ENCODE measurements at places on chromosomes 5 and 9.

- no peak for DNase-seq
Measured at GRCh38 chr9:32503008-32503407, 23.0 kb downstream of the RIGI start.

GRCh38 chr5:68999181-68999580 is 94.6 kb upstream of the SLC30A5 start:
- DNase-seq = no peak

GRCh38 chr5:36877667-36878391 is 1.3 kb downstream of the NIPBL start:
- no peak for DNase-seq

DNA sequence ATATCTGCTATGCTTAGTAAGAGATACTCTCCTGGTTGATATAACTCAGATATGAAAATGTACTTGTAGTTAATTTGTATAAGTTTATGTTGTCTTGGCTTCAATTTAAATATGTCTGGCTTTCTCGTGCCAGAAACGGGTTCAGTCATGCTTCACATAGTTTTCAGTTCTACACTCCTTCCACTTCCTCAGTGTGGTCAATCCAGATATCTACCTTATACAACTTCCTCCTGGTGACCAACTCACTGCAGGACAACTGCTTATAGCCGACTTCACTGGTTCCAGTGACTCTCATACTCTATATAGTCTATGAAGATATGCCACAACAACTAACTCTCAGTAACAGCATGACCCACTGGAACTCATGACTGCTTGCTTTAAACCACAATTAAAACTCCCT is 690.4 kb downstream of the SLCO4C1 start:
- DNase-seq = no peak

- DNase-seq = no peak
Measured at GRCh38 chr5:135435467-135436330, 11.4 kb downstream of the DCANP1 start.

DNA sequence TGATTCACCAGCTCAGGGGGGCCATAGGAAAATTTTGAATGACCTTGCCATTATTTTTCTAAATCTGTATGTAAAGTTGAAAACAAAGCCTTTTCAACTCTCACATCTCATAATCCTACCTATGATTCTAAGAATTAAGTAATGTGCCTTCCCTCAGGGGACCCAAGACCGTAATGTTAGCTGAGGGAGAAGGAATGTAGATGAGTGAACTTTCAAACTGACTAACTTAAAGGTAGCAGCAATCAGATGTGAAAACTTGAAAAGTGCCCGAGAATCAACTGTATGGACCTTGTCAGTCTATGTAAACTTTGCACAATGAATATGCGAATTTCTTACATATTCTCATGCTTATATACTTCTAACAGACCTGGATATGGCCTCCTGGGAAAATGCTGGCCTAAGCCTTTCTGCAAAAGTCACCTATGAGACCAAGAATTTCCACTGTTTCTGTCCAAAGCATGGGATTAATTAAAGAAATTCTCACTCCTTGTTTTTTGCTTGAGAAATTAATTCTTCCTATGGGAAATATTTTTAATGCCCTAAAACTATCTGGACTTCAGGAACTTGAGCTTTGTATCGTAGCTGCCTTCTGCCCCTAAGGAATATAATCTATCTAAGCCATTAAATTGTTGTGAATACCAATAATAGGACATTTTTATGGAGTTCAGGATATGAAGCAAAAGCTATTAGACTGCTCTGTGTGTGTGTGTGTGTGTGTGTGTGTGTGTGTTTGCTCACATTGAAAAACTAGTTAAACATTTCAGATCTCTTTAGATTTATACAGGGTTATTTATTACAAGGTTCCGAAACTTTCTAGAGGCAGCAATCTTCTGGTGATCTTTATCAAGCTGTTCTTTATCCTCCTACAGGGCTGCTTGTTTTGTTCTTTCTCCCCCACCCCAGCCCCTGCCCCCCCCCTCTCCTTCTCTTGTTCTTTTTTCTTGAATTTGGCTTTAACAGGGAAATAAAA is 169.1 kb upstream of the CLINT1 start:
- no peak for DNase-seq

- no peak for DNase-seq
Measured at GRCh38 chr5:163342306-163342705, 95.1 kb upstream of the CCNG1 start.

- DNase-seq = no peak
Measured at GRCh38 chr9:504921-505740, 290.5 kb downstream of the DOCK8 start.

DNA sequence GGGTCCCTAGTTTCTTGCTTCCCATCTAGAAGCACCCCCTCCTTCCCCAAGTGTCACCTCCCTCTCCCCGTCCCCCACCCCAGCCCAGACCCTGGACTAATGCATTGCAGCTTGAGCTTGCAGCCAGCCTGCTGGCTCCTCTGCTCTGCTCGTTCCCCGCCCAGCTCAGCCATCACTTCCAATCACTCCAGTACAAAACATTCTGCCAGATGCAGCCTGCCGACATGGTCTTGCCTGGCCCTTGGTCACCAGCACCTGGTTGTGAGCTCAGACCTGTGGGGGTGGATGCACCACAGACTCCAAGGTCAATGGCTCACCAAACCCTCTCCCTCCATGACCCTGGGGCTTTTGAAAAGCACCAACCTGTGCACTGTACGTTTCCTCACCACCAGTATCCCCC is 172.9 kb upstream of the SMIM23 start:
- no peak for DNase-seq

DNA sequence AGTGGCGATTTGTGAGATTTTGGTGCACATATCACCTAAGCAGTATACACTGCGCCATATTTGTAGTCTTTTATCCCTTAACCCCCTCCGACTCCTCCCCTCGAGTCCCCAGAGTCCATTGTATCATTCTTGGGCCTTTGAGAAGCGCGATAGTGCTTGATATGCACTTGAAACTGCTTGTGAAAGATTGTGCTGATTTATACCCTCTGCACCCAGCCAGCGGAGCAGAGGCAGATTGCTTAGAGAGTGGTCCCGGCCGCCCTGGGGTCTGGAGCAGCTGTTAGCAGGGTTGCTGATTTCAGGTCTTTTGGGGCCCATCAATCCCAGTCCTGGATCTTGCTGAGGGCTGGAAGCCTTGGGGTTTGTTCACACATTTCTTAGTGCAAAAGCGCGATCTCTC is 13.0 kb upstream of the FAM240B start:
- no peak for DNase-seq

GRCh38 chr5:110768138-110768860 is 29.5 kb downstream of the SLC25A46 start:
- DNase-seq = no peak
